ENCODE measurements at places on chromosomes 3 and 15. TPM values are rescaled to one million over a fixed set of nuclear protein-coding genes. Genes with fewer than 3 reads are reported as not detected.
A peak's percentile ranks its signal among the peaks of the same experiment; 100 is the strongest.

Gene NPAP1
- not detected for total RNA-seq

DNA sequence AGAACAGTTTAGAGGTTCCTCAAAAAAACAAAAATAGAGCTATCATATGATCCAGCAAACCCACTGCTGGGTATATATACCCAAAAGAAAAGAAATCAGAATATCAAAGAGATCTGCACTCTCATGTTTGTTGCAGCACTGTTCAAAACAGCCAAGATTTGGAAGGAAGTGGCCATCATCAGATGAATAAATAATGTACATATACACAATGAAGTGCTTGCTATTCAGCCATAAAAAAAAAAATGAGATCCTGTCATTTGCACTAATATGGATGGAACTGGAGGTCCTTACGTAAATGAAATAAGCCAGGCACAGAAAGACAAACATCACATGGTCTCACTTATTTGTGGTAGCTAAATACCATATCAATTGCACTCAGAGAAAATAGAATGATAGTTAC, 58.4 kb downstream of the SCAPER start:
- no peak for DNase-seq

Gene C15orf62
- total RNA-seq = 1.1 TPM

Gene NT5DC2
- 6.7 TPM for total RNA-seq

Gene GOLGA6D
- total RNA-seq = 0.14 TPM

GRCh38 chr15:62124176-62124972, 40.7 kb downstream of the C2CD4B start:
- DNase-seq = no peak

- DNase-seq = no peak
Measured at GRCh38 chr3:156300371-156300770, 180.0 kb downstream of the KCNAB1 start.

DNA sequence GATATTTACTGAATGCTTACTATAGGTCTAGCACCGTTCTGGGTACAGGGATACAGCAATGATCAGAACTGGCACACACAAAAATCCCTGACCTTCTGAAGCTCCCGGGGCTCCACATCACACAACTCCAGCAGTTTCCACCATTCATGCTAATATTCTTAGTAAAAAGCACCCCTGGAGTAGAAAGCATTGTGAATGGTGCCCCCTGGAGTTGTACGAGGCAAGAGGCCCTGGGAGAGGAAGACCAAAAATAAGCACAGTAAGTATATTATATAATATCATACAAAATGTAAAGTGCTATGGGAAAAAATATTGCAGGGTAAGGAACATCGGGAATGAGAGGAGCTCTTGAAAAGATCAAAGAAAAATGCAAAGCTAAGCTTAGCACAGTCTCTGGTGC, 790 bp upstream of the SRGAP3 start:
- no peak for DNase-seq

GRCh38 chr3:151538456-151539393, 77.9 kb upstream of the IGSF10 start:
- DNase-seq = no peak

- DNase-seq = no peak
Measured at GRCh38 chr3:16816048-16816780, 68.5 kb upstream of the PLCL2 start.

DNA sequence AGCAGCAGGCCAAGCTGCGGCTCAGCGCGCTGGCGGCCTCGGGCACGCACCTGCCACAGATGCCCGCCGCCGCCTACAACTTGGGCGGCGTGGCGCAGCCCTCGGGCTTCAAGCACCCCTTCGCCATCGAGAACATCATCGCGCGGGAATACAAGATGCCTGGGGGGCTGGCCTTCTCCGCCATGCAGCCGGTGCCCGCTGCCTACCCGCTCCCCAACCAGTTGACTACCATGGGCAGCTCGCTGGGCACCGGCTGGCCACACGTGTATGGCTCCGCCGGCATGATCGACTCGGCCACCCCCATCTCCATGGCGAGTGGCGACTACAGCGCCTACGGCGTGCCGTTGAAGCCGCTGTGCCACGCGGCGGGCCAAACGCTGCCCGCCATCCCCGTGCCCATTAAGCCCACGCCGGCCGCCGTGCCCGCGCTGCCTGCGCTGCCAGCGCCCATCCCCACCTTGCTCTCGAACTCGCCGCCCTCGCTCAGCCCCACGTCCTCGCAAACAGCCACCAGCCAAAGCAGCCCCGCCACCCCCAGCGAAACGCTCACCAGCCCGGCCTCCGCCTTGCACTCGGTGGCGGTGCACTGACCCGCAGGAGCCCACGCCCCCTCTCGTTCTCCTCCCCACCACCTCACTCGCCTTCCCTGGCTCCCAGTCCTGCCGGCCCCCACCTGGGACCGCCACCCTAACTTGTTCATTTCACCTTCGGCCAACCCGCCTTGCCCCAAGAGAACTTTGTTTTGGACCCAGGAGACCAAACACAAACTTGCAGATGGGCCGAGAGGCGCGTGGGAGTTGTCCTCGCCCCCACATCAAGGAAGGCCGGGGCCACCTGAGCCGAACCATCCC, 1.5 kb downstream of the FOXB1 start:
- DNase-seq = peak; percentile 31

Gene PPP4R2
- 80.4 TPM for total RNA-seq

- DNase-seq = no peak
Measured at GRCh38 chr3:111924283-111924682, 54.5 kb upstream of the ABHD10 start.

DNA sequence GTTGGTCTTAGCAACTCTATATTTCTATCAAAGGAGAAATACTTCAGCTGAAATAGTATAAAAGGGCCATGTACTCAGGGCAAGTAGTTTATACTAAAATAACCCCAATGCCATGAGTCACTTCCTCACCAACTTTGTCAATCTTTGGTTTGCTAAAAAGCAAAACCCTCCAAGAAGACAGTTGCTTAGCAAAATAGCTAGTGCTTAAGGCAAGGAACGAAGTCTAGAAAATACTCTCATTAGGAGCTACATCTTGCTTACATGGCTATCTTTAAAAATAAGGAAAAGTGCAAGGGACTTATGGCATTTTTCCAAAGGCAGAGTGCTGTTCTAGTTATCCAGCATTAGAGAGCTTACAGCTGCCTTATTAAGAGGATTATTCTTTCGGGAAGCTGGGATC, 28.4 kb downstream of the P3H2 start:
- DNase-seq = no peak

- DNase-seq = no peak
Measured at GRCh38 chr3:42194943-42195510, 71.0 kb downstream of the CCK start.

DNA sequence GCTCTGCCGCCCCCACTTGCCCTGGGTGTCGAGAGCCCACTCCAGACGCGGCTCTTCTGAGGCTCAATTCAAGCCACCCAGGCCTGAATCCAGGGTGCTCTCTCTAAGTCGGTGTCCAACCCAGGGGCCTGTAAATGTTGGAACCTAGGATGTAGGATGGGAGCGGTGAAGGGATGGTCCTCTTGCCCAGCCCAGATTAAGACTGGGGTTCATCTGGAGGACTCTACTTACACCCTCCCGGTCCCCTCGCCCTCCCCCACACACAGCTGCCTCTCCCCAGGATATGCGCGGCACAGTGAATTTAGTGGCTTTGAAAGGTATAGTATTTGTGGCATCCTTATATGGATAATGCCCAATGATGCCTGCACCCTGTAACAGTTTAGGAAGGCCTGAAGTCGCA, 822 bp upstream of the FBN1 start:
- DNase-seq = no peak

DNA sequence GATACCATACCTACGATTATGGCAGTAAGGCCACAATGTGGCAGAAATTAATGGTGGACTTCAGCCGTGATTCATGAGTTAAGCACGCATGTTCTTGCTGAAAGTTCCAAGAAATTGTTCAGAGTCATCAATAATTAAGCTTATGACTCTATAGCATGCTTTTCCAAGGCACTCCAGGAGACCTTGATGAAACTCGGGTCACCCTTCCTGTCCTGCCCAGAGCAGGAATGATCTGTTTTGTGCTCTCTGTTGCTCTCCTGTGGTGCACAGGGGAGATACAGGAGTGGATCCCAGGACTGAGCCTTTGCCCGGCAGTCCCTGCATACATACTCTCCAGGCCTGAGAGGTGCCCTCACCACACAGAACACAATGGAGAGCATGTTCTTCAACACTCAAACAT, 141.6 kb upstream of the SLC2A2 start:
- DNase-seq = no peak

DNA sequence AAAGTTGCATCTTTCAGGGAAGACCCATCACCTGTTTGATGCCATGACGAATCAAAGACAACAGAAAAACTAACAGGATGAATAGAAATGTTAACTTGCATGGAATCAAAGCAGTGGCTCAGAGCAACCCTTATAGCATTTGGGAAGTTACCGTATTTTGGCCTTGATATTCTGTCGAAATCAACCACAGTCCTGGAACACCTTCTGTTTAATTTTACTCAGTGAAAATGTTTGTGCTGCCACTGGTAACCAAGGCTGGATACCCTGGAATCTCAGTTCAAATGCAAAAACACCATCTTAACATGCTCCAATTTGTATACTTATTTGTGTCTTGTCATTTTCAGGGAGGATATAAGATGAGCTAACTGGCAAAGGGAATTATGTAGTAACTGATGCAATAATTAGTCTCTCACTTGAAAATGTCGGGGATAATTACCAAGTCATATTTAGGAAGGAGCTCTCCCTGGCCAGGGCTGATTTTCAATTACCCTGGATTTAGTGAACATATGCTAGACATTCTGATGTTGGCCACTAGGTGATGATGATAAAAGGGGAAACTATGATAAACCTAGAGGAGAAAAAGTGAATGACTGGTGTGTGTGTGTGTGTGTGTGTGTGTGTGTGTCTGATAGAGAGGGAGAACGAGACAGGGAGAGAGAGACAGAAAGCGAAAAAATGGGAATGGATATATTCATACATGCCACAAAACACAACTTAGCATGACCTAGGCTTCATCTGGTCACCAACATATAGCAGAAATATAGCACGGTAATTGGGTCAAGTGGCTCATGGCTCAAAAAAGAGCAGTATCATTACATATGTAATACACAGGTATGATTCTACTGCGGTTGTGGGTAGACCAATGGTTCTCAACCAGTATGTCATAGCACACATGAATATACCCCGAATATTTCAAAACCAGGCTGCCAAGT, 19.0 kb upstream of the PRICKLE2 start:
- DNase-seq = no peak

DNA sequence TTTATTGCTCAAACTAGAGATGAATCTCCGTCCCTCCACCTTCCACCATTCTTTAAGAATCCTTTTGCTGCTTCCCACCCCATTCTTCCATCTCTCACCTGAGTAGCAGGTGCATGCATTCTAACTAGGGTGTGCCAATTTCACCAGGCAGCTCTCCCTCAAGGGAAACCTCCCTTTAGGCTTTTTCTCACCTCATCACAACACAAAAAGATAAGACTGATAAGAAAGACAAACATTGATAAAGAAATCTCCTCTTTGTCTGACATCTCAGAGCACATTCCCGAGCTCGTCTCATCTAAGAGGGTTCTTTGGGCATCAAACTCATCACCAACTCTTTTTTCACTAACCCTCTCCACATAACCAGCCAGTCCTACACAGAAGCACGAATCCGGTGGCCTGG, 23.0 kb downstream of the MB21D2 start:
- DNase-seq = no peak

DNA sequence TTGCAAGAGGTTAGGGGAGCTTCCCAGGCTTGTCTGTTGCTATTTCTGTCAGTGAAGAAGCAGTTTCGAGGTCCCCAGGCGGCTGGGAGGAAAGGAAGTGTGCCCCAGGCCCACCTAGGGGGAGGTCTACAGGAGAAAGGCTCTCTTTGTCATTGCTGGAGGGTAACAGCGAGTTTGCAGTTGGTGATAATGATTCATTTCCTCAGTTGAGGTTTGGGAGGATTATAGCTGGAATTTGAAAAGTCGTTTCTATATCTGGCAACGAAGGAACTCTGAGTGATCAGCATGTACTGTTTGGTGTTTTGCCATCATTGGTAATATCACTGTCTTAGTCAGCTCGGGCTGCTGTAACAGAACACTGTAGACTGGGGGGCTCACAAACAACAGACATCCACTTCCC, 65.5 kb upstream of the UBE3A start:
- no peak for DNase-seq

DNA sequence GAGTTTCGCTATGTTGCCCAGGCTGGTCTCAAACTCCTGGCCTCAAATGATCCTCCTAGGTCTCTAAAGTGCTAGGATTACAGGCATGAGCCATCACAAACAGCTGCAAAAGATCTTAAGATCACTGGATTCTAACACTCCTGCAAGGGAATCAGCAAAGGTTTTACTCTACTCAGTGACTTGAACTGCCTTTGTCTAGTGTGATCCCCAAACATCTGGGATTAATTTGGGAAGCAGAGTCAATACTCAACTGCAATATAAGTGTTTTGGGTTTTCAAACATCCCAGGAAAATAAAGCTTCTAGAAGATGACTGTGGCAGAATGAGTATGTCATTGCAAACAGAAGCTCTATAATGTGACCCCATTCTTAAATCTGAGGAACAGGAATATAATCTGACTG, 7.2 kb downstream of the SPG21 start:
- DNase-seq = no peak

DNA sequence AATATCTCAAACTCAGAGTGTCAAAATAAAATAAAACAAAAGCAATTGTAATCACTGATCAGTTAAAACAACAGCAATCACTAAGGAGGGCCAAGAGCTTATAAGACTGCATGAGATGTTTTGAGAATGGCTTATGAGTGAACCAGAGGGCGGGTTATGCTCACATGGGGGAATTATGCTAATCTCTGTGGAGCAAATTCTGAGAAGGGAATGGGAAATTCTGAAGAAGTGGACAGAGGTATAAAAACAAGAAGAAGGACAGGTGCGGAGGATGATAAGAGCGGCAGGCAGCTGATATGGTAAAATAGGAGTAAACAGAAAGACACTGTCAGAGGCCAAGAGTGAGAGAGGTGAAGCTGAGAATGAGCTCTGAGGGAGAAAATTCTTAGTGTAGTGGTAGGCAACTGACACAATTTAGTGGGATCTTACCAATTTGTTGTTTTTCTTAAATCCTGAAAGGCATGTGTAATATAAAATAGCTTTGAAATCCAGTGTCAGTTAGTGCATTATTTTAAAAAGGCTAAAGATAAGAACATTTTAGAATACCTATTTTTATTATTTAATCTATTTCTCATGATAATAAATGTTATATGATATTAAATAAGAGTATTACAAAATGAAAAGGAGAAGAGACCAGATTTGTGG, 133.8 kb downstream of the SPATA16 start:
- DNase-seq = no peak

All from CD8-positive, alpha-beta T cell (primary cell).